ENCODE measurements at places on chromosomes 11 and 22.

DNA sequence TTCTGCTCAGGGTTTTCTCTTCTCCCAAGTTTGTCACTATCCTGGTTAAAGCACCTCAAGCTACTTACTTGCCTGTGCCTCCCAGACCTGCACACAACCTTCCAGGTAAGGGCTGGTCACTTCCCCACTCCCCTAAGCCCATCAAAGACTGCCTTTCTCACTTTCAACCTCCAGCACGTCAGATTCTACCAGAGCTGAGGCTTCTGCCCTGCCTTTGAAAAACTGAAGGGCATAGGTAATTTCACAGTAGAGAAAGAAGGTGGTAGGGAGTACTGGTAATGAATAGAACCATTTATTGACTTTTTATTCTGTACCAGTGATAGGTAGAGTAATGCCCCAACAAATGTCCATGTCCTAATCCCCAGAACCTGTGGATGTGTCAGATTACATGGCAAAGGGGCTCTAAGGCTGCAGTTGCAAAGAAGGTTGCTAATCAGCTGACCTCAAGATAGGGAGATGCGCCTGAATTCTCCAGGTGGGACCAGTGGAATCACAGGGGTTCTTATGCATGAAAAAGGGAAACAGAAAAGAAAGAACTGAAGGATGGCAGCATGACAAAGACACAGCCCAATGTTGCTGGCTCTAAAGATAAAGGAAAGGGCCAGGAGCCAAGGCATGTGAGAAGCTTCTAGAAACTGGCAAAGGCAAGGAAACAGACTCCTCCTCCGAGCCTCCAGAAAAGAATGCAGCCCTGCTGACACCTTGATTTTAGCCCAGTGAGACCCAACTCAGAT lies 89.0 kb downstream of the SLC1A2 start:
- no peak for DNase-seq

DNA sequence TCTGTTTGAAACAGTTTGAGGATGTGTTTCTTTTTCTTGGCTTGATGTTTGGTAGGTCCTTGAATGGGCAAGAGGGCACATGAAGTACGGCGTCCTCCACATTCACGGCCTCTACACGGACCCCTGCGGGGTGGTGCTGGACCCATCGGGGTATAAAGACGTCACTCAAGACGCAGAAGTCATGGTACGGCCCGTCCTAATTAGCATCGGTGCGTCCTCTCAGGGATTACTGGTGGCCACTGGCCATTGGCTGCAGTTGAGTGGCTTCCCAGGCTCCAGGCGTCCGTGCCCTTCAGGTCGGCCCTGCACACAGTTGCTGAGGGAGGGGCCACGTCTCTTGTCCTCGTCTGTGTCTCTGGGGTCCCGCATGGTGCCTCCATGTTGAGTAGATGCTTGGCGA lies 20.8 kb downstream of the FAM118A start:
- no peak for DNase-seq

DNA sequence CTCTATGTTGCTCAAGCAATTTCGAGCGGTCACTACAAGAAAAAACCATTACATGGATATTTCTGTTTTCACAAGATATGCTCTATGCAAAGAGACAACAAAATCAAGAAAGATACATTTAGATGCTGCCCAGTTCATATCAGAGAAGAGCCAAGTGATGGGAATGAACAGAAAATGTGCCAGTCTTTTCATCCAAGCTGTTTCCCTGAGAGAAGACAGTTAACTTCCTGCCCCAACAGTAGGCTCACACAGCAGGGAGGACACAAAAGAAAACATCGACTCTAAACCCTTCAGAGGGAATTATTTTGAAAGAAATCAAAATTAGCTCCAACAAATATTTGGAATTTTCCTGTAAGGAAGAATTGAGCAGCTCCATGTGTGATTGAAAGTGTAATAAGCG lies 11.6 kb downstream of the JAML start:
- DNase-seq: no peak

DNA sequence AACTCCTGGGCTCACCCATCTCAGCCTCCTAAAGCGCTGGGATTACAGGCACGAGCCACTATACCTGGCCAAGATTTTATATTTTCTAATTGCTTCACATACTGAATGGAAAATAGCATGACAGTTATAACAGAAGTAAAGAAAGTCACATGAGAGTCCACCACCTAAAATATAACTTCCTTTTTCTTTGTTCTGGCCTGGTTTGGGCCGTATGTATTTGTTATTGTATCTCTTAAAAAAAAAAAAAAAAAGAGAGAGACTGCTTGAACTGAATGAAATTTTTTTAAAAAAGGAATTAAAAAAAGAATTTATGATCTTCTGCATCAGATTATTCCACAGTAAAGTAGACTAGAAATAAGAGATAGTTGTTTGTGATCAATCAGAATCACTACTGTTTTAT lies 86.0 kb upstream of the GRIK4 start:
- no peak for DNase-seq

GRCh38 chr11:17385492-17385891 lies 3.0 kb downstream of the KCNJ11 start:
- DNase-seq: no peak

GRCh38 chr11:110093407-110094297 lies 460 bp downstream of the ZC3H12C start:
- DNase-seq: peak; percentile 4

DNA sequence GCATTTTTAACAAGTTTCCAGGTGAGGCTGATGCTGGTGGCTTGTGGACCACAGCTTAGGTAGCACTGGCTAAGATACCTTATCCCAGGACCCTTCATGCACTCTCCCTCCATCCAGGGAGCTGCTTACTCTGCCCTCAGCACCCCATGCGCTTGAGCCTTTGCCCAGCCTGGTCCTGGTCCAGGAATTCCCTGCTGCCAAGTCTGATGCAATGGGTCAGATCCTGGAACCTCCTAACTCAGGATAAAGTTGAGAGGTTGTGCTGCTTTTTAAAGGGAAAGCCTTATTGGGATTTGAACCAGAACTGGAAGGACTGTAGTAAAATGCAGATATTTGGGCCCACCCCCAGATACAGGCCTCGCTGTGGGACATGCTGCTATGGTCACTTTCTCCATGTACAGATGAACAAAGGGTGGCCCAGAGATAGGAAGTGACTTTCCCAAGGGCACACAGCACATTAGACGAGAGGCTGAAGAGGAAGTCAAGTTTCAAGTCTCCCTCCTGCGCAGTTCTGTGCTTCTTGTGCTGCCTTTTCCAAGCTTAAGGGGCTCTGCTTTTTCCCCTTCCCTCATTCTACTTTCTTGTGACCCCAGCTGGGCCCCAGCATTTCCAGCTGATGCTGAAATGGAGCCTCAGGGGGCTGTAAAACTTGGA lies 824 bp upstream of the LGALS12 start:
- DNase-seq: no peak

GRCh38 chr22:49049691-49050090 lies 778.0 kb downstream of the BRD1 start:
- DNase-seq: no peak

DNA sequence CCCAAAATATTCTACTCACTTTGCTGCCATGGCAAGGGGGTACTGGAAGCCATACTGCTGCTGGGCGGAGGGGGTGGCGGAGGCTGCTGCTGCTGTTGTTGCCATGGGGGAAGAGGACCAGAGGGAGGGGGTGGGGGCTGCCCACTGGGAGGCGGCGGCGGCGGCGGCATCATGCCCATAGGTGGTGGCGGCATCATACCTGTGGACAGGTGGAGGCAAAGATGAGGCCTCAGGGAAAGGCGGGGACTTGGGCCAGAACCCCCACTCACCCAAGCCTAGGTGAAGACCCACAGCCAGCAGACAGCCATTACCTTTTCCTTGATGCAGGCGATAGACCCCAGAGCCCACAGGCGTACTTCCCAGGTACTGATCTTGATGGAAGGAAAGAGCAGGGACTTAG lies 7.1 kb upstream of the PYGM start:
- DNase-seq: no peak

- DNase-seq: no peak
Measured at GRCh38 chr11:112050721-112051120, 23.1 kb downstream of the PIH1D2 start.

GRCh38 chr22:46469711-46470110 lies 67.7 kb downstream of the CELSR1 start:
- no peak for DNase-seq

DNA sequence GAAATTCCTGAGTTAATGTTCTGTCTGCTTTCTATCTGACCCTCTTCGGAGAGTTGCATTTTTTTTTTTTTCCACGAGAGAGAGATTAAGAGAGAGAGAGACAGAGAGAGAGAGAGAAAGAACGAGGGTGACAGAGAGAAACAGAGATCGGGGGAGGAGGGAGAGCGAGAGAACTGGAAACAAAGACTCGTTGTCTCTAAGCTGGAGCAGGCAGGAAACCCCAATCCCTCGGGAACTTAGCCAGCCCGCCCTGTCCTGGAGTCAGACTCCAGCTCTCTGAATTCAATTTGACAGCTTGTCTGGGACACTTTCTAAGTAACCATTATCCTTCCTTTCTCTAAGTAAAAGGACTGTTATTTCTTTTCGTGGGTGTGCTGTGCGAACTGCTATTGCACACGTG lies 76.9 kb downstream of the KCNJ1 start:
- no peak for DNase-seq

DNA sequence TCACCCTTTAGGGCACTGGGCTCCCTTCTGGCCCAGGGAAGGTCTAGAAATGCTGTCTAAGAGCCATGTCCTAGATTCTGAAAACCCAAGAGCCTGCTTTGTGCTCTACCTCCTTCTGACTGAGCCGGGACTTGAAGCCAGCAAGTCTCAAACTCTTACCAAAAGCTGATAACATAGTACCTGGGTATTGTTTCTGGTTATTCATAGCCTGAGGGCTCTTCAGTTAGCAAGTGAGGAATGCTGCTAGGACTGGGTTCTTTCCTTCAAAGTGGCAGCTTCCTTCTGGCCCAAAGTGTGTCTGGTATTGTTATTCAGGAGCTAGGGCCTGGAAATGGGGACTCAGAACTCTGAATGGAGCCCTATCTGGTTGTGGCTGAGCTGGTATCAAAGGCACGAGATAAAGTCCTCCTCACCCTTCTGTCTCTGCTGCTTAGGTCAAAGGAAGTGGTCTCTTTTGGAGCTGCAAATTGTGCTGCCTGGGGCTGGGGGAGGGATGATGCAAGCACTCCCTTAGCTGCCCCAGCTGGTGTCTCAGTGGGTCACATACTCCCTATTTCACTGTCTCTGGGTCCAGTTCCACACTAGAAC lies 696.0 kb upstream of the CCDC179 start:
- DNase-seq: no peak

Data from stimulated activated CD4-positive, alpha-beta T cell treated with anti-CD3 and anti-CD28 coated beads, Interleukin-4, amount 100 ng/mL, for 1 hour (primary cell).